ENCODE measurements at places on chromosomes 1 and 21. TPM values are rescaled to one million over a fixed set of nuclear protein-coding genes. Genes with fewer than 3 reads are reported as not detected.

CLDN19 gene
- not detected for polyA plus RNA-seq

S100B gene
- polyA plus RNA-seq: 5.1 TPM

OR2L3 gene
- polyA plus RNA-seq: not detected

NBPF26 gene
- 10.0 TPM for polyA plus RNA-seq

DCST2 gene
- 5.6 TPM for polyA plus RNA-seq

ASPM gene
- polyA plus RNA-seq: 0.15 TPM

- no peaks in the 10 kb centered on the region for H3K36me3 ChIP-seq
- no peaks in the 10 kb centered on the region for H3K27me3 ChIP-seq
These were observed 11.0 kb downstream of the PRDM15 start for GRCh38 chr21:41868062-41868710.

DNA sequence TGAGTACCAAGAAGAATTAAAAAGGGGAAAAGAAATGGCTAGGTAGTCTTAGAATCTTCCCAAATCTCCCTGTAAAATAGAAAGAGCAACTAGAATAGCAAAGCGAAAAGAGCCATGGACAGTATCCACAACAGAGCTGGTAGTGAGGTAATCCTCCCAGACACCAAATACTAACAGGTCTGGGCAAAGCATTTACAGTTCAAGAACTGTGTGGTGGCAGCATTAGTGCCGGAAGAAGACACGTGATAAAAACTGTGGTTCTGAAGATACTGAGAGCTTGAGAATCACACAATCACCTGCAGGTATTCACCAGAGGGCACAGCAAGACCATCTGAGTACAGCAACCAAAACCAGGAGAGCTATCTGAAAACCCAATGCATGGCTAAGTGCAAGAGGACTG is 31.8 kb upstream of the OLIG2 start:
- no peak overlapping the region for H3K27ac ChIP-seq
- H3K4me1 ChIP-seq: no peaks in the 10 kb centered on the region
- no peak overlapping the region for H3K4me3 ChIP-seq
- DNase-seq: no peak

DNA sequence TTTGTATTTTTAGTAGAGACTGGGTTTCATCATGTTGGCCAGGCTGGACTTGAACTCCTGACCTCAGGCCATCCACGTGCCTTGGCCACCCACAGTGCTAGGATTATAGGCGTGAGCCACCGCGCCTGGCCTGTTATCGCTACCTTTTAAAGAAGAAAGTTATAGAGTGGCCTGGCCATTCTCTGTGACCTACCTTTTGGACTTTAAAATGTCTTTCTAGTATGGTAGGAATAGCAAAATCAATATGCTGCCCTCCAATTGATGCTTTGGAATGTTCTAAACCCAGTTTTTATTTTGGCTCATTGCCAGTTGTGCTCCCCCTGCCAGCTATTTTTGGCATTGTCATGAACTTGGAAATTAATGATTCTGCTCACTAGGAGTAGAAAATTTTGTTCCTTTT is 19.9 kb downstream of the HIPK1 start:
- no peaks in the 10 kb centered on the region for H3K36me3 ChIP-seq
- peaks cover 3% of the 10 kb centered on the region for H3K4me1 ChIP-seq
- H3K27ac ChIP-seq: no peak overlapping the region

- no peak for DNase-seq
- no peak overlapping the region for H3K27ac ChIP-seq
- H3K27me3 ChIP-seq: no peaks in the 10 kb centered on the region
- H3K4me3 ChIP-seq: no peak overlapping the region
- no peaks in the 10 kb centered on the region for H3K4me1 ChIP-seq
- H3K36me3 ChIP-seq: no peaks in the 10 kb centered on the region
These were observed 71.5 kb downstream of the DISP1 start for GRCh38 chr1:222886194-222886854.

DNA sequence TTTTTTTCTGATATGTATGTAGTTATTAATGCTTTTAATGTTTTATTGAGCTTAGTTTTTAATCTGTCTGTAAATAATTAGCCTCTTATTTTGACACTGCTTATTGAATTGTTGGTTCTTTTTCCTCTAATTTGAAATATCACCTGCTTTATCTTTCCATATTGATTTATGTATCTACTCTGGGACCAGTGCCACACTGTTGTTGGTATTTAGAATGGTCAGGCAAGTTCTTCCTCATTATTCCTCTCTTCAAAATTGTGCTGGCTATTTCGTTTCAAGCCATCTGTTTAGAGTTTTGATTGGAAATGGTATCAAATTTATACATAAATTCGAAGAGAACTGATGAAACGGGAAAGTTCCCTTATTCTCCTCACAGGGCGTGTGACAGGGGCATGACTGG is 96.8 kb upstream of the APP start:
- H3K27ac ChIP-seq: no peak overlapping the region
- no peak overlapping the region for H3K4me3 ChIP-seq
- no peaks in the 10 kb centered on the region for H3K27me3 ChIP-seq
- no peaks in the 10 kb centered on the region for H3K4me1 ChIP-seq
- no peak for DNase-seq

- no peaks in the 10 kb centered on the region for H3K36me3 ChIP-seq
- H3K4me1 ChIP-seq: no peaks in the 10 kb centered on the region
- no peaks in the 10 kb centered on the region for H3K27me3 ChIP-seq
- DNase-seq: no peak
- no peak overlapping the region for H3K4me3 ChIP-seq
These were observed 92.3 kb upstream of the ETV3 start for GRCh38 chr1:157230500-157230899.

GRCh38 chr1:14713077-14713476 is 114.6 kb downstream of the KAZN start:
- H3K27ac ChIP-seq: no peak overlapping the region
- H3K36me3 ChIP-seq: no peaks in the 10 kb centered on the region
- no peak overlapping the region for H3K4me3 ChIP-seq
- no peak for DNase-seq

GRCh38 chr1:111270771-111271463 is 19.7 kb upstream of the CHIA start:
- H3K27ac ChIP-seq: no peak overlapping the region
- H3K36me3 ChIP-seq: no peaks in the 10 kb centered on the region
- no peak for DNase-seq

GRCh38 chr21:44912158-44912473 is 8.6 kb downstream of the ITGB2 start:
- no peaks in the 10 kb centered on the region for H3K27me3 ChIP-seq
- H3K4me3 ChIP-seq: no peak overlapping the region
- DNase-seq: no peak
- H3K27ac ChIP-seq: no peak overlapping the region
- H3K4me1 ChIP-seq: no peaks in the 10 kb centered on the region

GRCh38 chr1:238961790-238962189 is 424.6 kb upstream of the CHRM3 start:
- no peaks in the 10 kb centered on the region for H3K27me3 ChIP-seq
- no peak overlapping the region for H3K4me3 ChIP-seq
- no peak for DNase-seq
- no peaks in the 10 kb centered on the region for H3K4me1 ChIP-seq
- H3K27ac ChIP-seq: no peak overlapping the region

GRCh38 chr21:42079008-42079938 is 8.2 kb downstream of the UMODL1 start:
- H3K27ac ChIP-seq: no peak overlapping the region
- no peak for DNase-seq
- H3K27me3 ChIP-seq: no peaks in the 10 kb centered on the region
- no peak overlapping the region for H3K4me3 ChIP-seq
- H3K4me1 ChIP-seq: no peaks in the 10 kb centered on the region

DNA sequence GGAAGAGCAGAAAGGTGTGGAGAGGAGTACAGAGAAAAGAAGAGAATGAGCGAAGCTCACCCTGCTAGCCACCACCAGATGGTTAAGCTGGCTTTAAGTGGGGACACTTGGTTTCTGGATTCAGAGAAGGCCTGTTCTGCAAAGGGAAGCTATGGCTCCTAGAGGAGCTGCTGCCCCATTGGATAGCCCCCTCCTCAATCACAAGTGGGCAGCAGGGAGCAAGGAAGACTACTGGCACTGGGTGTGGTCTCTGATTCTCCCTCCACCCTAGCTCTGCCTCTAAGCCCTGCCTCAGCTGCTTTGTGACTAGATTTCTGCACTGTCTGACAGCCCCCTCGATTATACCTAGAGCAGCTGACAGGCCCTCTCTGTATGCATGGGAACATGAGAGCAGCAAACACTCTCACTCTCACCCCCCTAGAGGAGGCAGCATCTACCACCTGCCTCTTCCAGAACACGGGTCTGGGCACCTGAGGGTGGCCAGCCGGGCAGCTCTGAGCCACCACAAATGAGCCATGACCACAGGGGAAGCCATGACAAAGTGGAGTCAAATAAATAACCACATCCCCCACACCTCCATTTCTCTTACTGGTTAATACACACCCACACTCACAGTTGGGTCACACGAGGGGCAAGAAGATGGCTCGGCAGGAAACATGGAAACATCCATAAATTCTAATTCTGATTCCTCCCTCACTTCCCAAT is 13.6 kb downstream of the PLEKHA6 start:
- no peak for DNase-seq
- H3K4me1 ChIP-seq: no peaks in the 10 kb centered on the region
- H3K36me3 ChIP-seq: no peaks in the 10 kb centered on the region
- H3K27ac ChIP-seq: no peak overlapping the region

DNA sequence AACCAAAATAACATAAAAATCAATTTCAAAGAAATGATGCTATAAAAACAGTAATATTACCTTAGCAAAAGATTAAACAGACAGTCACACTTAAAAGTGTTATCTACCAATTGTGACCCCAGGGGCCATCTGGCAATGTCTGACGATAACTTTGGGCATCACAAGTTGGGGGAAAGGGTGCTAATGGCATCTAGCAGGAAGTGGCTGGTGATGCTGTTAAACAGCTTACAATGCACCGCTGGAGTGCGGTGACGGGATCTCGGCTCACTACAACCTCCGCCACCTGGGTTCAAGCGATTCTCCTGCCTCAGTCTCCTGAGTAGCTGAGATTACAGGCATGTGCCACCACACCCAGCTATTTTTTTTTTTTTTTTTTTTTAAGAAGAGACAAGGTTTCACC is 27.6 kb downstream of the NUP133 start:
- no peak overlapping the region for H3K4me3 ChIP-seq
- H3K36me3 ChIP-seq: peaks cover 8% of the 10 kb centered on the region
- DNase-seq: no peak

- no peak for DNase-seq
- H3K4me1 ChIP-seq: no peaks in the 10 kb centered on the region
- no peak overlapping the region for H3K4me3 ChIP-seq
- H3K27ac ChIP-seq: no peak overlapping the region
These were observed 163.9 kb downstream of the HUNK start for GRCh38 chr21:32036756-32037155.

DNA sequence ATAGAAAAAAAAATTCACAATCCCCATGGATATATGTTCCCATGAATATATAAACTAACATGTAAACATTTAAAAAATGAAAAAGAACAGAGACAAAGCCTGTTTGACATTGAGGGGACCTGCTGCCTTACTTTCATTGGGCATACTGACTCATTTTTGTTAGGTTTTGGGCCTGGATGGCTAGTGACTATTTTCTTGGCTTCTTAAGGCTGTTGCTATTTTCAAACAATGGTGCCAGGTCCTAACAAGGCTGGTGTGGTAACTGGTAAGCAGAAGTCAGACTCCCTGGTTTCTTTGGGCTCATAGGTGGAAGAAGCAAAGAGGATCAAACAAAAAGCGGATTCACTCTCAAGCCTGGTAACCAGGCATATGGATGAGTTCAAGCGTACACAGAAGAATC is 51.0 kb downstream of the LAMC2 start:
- H3K36me3 ChIP-seq: no peaks in the 10 kb centered on the region
- no peak for DNase-seq
- no peaks in the 10 kb centered on the region for H3K4me1 ChIP-seq
- H3K27ac ChIP-seq: no peak overlapping the region
- no peaks in the 10 kb centered on the region for H3K27me3 ChIP-seq

DNA sequence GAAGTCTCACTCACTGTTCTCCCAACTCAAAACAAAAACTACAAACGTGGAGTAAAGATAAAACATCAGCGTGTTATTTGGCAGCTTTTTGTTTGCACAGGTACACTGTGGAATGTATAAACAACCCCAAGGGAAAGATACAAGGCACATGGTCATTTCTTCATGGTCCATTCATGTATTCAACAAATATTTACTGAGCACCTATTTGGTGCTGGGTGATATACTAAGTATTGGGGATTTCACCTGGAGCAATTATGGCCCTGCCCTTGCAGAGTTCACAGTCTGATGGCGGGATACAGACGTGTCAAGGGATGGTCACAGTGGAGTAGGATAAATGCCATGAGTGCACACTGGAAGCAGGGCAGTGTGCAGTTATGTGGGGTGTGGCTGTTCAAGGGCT is 136.1 kb downstream of the SPATA46 start:
- H3K4me1 ChIP-seq: no peaks in the 10 kb centered on the region
- H3K27me3 ChIP-seq: no peaks in the 10 kb centered on the region
- DNase-seq: no peak
- no peaks in the 10 kb centered on the region for H3K36me3 ChIP-seq
- H3K27ac ChIP-seq: no peak overlapping the region

DNA sequence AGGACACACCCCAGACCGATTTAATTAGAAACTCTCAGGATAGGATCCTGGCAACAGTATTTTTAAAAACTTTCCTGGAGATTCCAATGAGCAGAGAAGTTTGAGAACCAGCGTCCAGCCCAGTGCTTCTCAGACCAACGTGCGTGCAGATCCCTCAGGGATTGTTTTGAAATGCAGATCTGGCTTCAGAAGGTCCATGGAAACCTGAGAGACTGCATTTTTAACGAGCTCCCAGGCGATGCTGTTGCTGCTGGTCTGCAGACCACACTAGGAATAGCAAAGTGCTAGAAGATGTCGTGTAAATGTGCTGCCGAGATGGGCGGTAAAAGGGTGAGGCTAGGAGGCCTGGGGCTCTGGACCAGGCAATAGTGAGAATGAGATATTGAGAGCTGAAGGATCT is 18.4 kb upstream of the CASQ1 start:
- H3K27me3 ChIP-seq: no peaks in the 10 kb centered on the region
- no peak for DNase-seq
- H3K4me1 ChIP-seq: no peaks in the 10 kb centered on the region
- H3K4me3 ChIP-seq: no peak overlapping the region

- no peaks in the 10 kb centered on the region for H3K27me3 ChIP-seq
- no peaks in the 10 kb centered on the region for H3K36me3 ChIP-seq
- no peak overlapping the region for H3K4me3 ChIP-seq
- DNase-seq: no peak
These were observed 100.3 kb downstream of the PHTF1 start for GRCh38 chr1:113659035-113659434.

GRCh38 chr1:229085291-229085690 is 185.6 kb upstream of the RAB4A start:
- H3K4me1 ChIP-seq: peaks cover 5% of the 10 kb centered on the region
- no peaks in the 10 kb centered on the region for H3K27me3 ChIP-seq
- no peak for DNase-seq
